Hippocampal formation (tissue), 2 donors: ENCODE measurements at places on chromosomes 7 and 10.

DNA sequence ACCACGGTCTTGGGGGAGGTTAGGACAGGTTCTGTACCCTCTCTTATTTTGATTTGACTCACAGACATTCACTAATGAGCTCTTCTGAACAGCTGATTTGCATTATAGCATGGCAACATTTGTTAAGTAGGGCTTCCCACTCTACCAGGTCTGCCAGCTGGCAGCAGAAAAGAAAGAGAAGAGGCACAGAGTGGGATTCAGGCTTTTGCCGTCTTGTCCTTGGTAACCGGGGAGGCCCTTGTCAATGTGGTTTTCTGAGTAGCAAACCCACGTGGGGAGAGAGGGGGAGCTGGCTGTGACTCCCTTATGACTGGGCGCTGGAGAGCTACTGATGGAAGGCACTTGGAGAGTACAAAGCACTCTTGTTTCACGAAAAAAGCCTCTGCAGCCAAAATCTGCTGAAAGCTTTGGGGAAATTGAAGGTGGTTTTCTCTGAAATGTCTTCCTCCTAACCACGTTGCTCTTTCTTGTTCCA is 355.3 kb upstream of the GALNT17 start:
- peak; percentile 73 for DNase-seq

DNA sequence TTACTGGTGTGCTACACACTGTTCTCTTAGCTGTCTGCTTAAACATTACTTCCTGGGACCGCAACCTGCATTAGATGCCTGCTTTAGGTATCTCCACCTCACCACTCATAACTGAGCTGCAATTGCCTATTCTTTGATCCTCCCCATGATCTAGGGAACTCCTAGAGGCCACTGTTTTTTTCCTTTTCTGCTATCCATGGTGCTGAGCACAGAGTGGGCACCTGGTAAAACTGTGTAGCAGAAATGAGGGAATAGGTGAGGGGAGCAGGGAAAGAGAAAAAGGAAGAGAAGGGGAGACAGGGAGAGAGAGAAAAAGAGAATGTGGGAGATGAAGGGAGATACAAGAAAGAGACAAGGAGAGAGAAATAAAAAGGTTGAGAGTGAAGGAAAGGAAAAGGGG is 434.9 kb downstream of the ADRA2A start:
- DNase-seq: no peak

GRCh38 chr7:24913801-24914464 is 66.0 kb downstream of the OSBPL3 start:
- DNase-seq: no peak

DNA sequence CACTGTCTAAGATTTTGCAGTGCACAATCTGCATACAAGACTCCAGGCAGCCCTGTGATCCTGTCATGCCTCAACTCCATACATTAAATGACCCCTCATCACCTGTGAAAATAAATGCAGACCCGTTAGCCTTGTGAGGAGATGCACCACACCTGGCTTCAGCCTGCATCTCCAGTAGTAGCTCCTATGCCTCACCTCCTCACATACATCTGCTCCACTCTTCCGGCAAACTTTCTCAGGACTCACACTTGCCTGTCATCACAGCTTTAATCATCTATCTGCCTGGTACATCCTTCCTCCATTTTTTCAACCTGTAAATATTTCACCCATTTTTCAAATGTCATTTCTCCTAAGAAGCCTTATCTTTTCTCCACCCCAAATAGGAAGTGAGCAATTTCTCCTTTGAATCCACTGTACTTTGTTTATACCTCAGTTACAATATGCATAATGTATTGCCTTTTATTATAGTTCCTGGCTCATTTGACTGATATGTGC is 39.3 kb upstream of the ABCB5 start:
- no peak for DNase-seq

DNA sequence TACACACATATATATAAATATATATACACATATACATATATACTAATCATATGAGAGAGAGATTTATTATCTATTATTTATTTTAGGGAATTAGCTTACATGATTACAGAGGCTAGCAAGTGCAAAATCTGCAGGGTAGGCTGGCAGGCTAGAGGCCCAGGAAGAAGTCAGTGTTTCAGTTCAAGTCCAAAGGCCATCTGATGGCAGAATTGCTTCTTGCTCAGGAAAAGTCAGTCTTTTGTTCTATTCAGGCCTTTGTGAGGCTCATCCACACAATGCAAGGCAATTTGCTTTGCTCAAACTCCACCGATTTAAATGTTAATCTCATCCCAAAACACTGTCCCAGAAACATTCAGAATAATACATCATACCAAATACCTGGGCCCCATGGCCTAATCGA is 2.6 kb upstream of the C10orf120 start:
- peak; percentile 72 for DNase-seq

GRCh38 chr10:133129071-133129858 is 30.8 kb upstream of the KNDC1 start:
- no peak for DNase-seq

GRCh38 chr7:39458061-39458745 is 108.0 kb upstream of the YAE1 start:
- DNase-seq: no peak
